ENCODE measurements at places on chromosomes 5 and 9.

DNA sequence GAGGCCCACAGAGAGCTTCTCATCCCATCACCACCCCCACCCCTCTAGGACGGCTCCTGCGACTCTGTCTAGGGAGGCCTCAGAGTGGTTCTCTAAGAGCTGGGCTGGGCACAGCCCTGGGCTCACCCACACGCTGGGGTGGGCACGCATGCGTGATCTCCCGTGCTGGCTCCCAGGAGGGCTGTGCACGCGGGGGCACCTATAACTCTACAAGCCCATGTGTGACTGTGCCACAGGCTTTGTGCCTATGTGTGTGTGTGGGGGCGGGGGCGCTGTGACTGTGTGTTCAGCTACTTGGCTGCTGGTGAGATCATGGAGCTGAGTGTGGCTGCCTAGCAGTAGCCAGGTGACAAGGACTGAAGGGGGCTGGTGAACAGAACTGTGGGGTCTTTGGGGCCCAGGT lies 32.2 kb downstream of the NDUFA8 start:
- DNase-seq: no peak

DNA sequence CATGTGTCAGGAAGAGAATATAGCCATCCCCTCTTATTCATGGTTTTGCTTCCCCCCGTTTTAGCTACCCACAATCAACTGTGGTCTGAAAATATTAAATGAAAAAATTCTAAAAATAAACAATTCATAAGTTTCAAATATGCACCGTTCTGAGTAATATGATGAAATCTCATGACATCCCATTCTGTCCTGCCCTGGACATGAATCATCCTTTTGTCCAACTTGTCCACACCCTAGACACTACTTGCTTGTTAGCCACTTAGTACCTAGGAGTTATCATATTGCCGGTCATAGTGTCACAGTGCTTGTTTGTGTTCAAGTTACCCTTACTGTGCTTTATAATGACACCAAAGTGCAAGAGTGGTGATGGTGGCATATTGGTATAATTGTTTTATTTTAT lies 113.5 kb downstream of the CAAP1 start:
- no peak for DNase-seq

DNA sequence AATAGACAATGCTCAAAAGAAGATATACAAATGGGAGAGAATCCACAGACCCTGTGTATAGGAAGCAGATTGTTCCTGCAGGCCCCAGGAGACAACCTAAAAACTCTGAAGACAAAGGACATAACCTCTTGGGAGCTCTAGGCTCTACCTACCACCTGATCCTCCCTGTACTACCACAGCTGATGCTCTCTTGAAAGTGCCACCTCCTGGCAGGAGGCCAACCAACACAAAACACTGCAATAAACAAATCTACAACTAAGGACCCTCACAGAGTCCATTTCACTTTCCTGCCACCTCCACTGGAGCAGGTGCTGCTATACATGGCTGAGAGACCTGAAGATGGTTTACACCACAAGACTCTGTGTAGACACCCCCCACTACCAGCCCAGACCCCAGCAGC lies 49.0 kb downstream of the STARD4 start:
- DNase-seq: no peak

DNA sequence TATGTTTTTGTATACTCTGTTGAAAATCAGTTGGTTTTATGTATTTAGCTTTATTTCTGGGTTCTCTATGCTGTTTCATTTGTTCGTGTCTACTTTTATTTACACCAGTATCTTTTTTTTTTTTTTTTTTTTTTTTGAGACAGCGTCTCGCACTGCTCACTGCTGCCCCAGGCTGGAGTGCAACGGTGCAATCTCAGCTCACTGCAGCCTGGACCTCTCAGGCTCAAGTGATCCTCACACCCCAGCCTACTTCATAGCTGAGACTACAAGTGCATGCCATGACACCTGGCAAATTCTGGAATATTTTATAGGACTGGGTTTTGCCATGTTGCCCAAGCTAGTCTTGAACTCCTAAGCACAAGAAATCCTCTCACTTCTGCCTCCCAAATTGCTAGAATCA lies 869.4 kb upstream of the CDH6 start:
- no peak for DNase-seq
